Hindlimb muscle (tissue), 1 donor: ENCODE measurements at places on chromosomes 3 and 15. TPM values are rescaled to one million over a fixed set of nuclear protein-coding genes. Genes with fewer than 3 reads are reported as not detected.

The UBAP1L gene
- 6.4 TPM for polyA plus RNA-seq

The ANKDD1A gene
- polyA plus RNA-seq = 6.1 TPM

The TEX9 gene
- polyA plus RNA-seq = 1.7 TPM

The RGMA gene
- polyA plus RNA-seq = 101 TPM

The SPTSSB gene
- 1.6 TPM for polyA plus RNA-seq

The TP63 gene
- 17.1 TPM for polyA plus RNA-seq

The ENTPD3 gene
- polyA plus RNA-seq = 0.71 TPM

The MUC20 gene
- polyA plus RNA-seq = 6.6 TPM

DNA sequence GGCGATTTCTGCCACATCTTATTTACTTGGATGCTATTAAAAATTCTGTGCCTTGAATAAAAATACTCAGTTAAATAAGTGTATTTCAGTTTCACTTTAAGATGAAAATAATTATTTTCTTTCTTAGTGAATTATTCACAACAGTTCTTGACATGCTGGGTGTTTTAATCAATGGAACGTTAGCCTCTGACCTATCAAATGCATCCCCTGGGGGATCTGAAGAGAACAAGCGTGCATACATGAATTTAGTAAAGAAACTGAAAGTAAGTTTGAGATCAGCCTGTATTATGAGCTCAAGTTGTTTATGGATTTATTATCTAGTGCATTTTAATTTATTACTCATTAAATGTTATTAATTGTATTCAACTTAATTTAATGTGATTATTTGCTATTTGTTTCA is 597 bp downstream of the P2RY12 start:
- no peak for DNase-seq

- no peak for DNase-seq
Observed at GRCh38 chr3:105317841-105318240, 48.9 kb upstream of the ALCAM start.

DNA sequence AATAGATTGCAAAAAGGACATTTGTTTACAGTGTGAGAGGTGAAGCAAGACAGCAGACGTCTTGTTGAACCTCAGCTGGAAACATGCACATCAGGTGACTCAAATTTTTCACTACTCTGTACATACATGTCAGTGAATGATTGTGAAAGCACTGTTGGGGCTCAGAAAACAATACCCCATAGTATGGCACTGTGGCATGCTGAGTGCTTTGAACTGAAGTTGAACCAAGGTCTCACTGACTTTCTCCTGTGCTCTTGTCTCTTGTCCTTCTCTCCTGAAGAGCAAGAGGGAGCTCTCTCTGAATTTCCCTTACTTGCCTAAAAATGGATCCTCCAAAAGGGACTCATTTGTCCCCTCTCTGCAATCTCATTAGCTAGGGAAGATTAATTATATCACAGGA is 24.5 kb upstream of the NEDD4 start:
- no peak for DNase-seq

DNA sequence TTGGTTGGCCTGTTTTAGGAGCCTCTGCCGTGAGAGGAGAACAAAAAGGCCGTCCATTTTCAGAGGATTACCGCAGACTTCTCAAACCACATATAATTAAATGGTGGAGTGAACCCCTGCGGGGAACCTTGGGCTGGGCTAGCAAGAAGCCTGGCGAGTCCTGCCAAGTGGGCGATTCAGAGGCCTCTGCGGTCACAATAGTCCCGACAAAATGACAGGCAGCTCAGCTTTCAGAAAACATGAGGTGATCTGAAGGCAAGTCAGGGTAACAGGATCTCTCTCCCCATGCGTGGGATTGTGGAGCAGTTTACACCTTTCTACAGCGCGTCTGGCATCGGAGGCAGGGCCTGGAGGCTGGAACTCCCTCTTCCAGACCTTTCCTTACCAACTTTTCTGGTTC is 134.8 kb downstream of the ASB7 start:
- DNase-seq = no peak

DNA sequence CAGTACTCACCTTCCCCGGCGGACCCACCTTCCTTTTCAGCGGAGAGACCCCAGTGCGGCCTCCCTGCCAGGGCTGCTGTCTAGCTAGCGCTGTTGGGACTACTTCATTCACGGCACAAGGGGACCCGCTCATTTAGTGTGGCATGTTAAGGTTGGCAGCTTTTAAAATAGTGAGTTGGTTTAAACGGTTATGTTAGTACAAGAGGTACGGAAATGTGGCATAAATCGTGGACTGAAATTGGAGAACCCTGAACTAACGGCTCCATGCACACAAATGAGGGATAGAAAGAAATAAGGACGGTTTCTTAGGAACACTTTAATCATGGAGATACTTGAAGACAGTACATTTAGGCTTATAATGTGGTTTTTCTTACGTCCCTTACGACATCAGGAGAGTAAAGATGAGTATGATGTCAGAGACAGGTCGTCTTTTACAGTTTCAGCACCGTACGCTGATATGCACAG is 752 bp downstream of the CEP63 start:
- no peak for DNase-seq

GRCh38 chr15:40266828-40267304 is 16.0 kb downstream of the ANKRD63 start:
- no peak for DNase-seq

GRCh38 chr3:169513672-169514071 is 149.8 kb downstream of the MECOM start:
- DNase-seq = no peak

GRCh38 chr3:38614651-38615352 is 34.7 kb downstream of the SCN5A start:
- DNase-seq = no peak

- DNase-seq = no peak
Observed at GRCh38 chr15:64337761-64338160, 18.2 kb downstream of the CSNK1G1 start.

DNA sequence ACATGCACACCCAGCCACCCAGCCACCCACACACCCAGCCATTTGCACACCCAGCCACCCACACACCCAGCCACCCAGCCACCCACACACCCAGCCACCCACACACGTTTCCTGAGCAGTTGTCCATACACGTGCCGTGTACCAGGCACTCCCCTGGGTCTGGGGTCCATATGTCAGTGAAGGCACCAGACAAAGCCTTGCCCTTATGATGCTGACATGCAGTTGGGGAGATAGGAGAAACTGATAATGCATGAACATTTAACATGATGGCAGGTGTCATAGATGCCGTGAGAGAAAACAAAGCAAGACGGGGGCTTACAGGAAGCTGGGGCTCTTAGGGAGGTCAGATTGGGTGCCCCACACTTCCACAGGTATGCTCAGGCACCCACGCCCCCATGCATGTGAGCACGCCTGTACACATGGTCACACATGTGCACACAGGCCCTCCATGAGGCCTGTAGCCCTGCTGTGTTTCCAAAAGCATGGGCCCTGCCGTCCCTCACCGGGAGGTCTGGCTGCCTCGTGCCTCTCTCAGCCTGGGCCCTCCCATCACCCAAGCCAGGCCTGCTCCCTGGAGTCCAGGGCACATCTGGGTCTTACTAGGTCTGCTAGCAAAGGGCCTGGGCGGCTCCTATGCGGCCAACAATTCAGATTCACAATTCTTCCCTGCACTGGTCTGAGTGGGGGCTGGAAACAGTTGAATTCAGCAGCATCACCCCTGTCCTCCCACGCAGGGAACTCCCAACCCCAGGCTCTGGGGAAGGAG is 3.6 kb upstream of the DNAJB8 start:
- no peak for DNase-seq

GRCh38 chr15:73386238-73386637 is 17.5 kb upstream of the HCN4 start:
- DNase-seq = no peak

DNA sequence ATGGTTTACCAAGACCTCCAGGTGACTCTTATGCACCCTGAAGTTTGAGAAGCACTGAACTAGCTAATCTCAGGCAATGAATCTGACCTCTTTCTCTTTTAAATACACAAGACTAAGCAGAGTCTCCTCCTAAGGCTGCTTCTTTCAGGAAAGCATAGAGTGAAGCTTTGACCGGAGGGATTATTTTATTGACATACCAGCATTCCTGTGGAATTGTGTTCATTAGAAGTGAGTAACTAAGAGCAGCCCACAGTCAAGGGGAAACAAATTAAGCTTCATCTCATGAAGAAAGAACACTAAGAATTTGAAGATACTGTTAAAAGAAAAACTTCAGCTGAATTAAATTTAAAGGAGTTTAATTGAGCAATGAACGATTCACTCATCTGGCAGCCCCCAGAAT is 963.5 kb downstream of the NTRK3 start:
- no peak for DNase-seq

GRCh38 chr3:160478338-160478737 is 28.8 kb upstream of the TRIM59 start:
- DNase-seq = no peak

DNA sequence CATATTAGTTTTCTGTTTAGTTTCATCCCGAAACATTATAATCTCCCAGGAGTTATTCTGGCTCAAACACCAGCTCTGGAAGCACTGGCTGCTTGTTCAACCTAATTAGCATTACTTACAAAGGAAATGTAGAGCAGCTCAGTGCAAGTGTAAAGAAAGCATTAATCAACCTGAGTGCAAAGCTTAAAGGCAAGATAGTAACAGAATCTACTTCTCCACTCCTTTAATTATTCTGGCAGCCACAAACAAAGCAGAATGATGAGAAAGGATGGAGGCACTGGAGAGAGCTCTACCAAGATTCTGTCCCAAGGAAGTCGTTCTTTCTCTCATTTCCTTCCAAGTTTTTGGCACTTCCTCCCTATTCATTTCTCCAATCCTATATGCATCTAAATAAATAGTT is 1384.0 kb downstream of the ZPLD1 start:
- no peak for DNase-seq

DNA sequence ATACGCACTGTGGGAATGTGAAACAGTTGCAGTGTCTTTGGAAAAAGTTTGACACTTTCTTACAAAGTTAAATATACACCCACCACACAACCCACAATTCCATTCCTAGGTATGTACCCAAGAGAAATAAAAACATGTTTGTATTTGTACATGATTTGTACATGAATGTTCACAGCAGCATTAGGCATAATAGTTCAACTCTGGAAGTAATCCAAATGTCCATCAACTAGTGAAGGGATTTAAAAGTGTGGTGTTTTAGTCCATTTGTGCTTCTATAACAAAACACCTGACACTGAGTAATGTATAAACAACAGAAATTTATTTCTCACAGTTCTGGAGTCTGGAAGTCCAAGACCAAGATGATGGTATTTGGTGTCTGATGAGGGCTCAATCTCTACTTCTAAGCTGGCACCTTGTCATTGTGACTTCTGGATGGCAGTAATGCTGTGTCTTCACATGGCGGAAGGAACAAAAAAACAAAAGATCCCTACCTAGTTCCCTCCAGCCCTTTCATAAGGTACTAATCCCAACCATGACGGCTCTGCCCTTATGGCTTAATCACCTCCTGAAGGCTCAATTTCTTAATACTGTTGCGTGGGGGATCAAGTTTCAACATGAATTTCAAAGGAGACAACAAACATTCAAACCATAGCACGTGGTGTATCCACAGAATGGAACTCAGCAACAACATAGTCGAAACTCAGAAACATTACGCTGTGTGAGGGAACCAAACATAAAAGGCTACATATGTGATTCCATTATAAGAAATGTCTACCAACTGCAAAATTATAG is 120.5 kb downstream of the AQP9 start:
- DNase-seq = no peak

GRCh38 chr3:140827894-140828293 is 113.7 kb upstream of the SLC25A36 start:
- DNase-seq = no peak

DNA sequence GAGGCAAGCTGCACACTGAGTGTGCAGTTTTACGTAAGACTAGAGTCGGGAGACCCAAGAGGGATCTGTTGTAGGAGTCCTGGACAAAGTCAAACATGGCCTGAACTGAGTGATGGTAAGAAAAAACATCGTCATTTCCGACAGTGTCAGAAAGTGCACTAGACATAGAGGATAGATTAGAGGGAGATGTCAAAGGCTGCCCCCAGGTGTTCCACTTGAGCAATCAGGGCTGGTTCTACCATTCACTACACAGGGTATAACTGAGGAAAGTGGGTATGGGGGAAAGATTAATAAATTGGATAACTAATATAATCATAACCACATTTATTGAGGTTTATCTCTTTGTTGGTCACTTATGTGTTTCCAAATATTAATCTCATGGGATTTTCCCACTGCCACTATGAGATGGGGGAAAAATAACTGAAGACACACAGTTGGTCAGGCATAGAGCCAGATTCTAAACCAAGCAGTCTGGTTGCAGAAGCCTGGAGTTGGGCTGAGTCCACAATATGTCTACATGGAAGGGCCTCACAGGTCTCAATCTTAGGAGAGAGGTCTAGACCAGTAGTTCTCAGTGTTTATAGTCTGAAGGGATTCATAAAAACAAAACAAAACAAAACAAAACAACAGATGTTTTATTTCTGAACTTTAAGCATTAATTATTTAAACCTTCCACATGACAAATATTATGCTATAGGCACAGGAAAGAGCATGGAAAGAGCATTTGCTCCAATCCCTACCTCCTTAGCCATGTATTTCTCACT is 766.5 kb downstream of the NTRK3 start:
- DNase-seq = no peak

DNA sequence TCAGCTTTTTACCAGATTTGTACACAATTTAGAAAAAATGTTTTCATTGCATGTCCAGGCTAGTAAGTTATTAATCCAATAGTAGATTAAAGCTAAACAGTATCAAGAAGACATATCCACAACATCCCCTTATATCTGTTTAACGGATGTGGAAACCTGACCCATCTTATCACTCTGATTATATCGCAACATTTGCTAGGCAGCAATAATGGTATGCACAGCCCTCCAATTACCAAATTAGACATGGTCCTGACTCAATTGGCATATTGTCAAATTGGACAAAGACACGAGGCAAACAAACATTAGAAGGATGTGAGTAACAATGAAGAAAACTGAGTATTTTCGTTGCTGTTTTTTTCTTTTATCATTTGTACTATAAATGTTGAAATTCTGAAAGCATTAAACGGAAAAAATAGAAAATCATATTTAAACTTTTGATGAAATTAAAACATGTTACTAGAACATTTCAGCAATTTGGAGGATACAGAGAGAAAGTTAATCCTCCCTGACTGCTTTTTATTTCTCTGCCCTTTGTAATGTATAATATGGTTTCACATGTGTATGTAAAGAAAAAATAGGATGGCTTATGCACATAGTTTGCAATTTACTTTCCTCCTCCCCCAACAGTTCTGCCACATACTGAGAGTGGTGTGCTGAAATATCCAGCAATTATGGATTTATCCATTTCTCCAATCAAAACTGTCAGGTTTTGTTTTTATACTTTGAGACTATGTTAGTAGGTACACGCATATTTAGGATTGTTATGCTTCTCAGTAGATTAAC is 633.7 kb downstream of the ZIC1 start:
- DNase-seq = no peak

DNA sequence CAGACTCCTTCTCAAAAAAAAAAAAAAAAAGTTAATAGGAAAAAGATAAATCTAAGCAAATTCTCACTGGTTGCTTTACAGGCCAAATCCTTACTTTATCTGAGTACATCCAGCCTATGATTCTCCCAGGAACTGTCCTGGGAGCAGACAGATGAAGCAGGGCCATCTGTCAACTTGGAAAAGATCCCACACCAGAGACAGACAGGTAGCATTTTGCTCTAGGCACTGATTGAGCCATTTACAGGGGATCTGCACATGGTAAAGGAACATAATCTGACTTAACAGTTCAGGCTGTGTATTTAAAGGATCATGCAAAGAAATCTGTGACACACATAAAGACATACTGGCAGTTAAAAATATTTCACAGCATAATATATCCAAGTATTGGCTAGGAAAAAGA is 1006.5 kb downstream of the TBL1XR1 start:
- no peak for DNase-seq

- no peak for DNase-seq
Observed at GRCh38 chr3:112131111-112131510, 1.9 kb downstream of the GCSAM start.
